ENCODE measurements at places on chromosomes 16 and 17. TPM values are rescaled to one million over a fixed set of nuclear protein-coding genes. Genes with fewer than 3 reads are reported as not detected.

The ELP5 gene
- polyA plus RNA-seq = 28.0 TPM

The TSR1 gene
- 15.1 TPM for polyA plus RNA-seq

The CACNA1H gene
- polyA plus RNA-seq = 2.1 TPM

The HEATR9 gene
- not detected for polyA plus RNA-seq

The COPZ2 gene
- 107 TPM for polyA plus RNA-seq

The KIF19 gene
- not detected for polyA plus RNA-seq

The RCVRN gene
- polyA plus RNA-seq = 0.29 TPM

The EPX gene
- polyA plus RNA-seq = not detected

The LITAFD gene
- polyA plus RNA-seq = not detected

The CCL23 gene
- polyA plus RNA-seq = not detected

The RND2 gene
- polyA plus RNA-seq = 1.7 TPM

The OTOP3 gene
- not detected for polyA plus RNA-seq

The GRAP gene
- 0.04 TPM for polyA plus RNA-seq

The SLC16A13 gene
- 1.7 TPM for polyA plus RNA-seq

The HEXIM1 gene
- polyA plus RNA-seq = 12.4 TPM

DNA sequence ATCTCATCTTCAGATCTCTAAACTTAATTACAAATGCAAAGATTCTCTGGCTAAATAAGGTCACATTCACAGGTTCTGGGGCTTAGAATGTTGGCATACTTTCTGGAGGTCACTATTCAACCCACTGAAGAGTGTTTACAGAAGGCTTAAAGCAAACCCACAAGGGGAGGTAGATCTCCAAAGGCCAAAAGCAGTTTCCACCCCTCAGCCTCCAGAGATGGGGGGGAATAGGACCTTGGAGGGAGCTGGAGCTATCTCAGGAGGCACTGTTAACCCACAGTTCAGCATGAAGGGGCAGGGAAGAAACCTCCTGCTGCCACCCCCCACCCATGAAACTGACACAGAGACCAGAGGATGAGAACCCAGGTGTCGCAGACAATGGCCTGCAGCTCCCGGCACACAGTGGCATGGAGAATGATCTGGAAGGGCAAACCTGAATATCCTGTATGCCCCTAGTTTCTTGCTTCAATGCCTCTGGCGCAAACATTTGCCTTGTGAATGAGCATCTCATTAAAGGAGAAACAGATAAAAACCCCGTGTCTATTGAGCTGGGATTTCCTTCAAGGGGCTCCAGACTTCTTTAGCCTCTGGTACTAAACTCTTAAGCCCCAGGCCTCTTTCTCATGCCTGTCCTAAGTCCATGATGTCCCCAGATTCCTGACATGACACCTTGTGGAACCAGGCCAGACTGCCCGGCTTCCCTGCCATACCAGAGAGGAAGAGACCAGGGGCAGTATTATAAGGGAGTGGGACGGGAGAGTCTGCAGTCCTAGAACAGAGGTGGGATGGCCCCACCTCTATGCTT, 103.1 kb upstream of the CDH5 start:
- no peak for DNase-seq

- no peak for DNase-seq
Observed at GRCh38 chr17:21029036-21029435, 13.8 kb downstream of the USP22 start.

DNA sequence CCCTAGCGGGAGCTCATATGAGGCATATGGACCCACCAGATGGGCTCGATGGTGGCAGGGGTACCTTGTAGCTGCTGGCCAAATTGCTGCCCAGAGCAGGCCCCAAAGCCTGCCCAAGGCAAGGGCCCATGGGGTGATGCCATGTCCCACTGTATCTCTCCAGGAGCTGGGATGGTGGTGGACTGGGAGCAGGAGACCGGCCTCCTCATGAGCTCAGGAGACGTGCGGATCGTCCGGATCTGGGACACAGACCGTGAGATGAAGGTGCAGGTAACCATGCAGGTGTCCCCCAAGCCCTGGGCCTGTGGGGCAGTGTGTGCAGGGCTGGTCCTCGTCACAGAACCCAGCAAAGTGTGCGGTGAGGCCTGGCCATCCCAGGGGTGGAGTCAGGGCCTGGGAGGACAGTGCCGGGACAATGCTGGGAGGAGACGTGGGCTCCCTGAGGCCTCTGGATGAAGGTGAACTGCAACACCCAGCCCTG, 34.1 kb upstream of the CHMP6 start:
- DNase-seq = no peak

- DNase-seq = no peak
Observed at GRCh38 chr16:71369494-71369893, 11.0 kb downstream of the CALB2 start.

GRCh38 chr17:57636985-57637665, 108.0 kb downstream of the CCDC182 start:
- DNase-seq = no peak

DNA sequence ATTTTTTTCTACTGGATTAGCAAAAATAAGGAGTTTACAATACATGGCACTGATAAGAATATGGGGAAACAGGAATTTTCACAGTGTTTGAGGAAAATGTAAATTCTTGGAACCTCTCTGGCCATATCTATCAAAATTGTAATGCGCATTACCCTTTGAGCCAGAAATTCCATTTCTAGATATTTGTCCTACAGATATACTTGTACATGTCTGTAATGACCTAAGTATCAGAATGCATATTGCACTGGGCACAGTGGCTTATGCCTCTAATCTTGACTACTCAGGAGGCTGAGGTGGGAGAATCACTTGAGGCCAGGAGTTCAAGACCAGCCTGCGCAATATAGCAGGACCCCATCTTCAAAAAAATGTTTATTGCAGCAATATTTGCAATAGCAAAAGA, 25.8 kb upstream of the HAS3 start:
- no peak for DNase-seq

DNA sequence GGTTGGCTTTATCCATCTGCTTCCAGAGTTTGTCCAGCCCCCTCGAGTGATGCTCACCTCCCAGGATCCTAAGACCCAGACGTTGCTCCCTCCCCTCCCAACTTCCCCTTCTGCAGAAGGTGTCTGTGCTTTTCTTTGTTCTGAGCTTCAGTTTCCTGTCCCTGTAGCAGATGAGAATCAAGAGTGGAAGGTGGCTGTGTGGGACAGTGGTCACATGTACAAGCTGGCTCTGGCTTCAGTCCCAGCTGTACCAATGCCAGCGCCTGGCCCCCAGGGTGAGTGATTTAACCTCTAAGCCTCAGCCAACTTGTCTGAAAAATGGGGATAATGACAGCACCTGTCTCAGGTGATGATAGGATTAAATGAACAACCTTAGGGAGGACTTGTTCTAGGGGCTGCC, 7.7 kb downstream of the PRR15L start:
- no peak for DNase-seq

- no peak for DNase-seq
Observed at GRCh38 chr17:57559634-57560318, 185.3 kb downstream of the CCDC182 start.

- DNase-seq = no peak
Observed at GRCh38 chr16:72210555-72210954, 38.6 kb upstream of the PMFBP1 start.

- no peak for DNase-seq
Observed at GRCh38 chr17:31780483-31780882, 78.6 kb downstream of the COPRS start.

DNA sequence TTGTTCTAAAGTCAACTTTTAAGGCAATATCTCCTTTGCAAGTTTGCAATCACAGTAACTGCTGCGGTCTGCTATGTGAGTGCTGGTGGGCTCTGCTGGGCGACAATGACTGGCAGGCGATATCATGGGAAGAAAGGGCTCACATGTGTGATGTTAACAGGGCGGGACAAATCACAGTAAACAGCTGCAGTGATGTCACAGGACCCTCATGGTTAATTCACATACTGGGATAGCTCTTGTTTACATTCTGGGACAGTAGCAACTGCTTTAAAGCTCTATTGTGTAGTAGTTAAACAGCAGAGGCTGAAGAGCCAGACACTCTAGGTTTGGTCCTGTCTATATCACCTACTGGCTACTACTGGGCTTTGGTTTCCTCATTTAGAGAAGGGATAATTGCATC, 257.2 kb upstream of the ASIC2 start:
- no peak for DNase-seq

- DNase-seq = no peak
Observed at GRCh38 chr17:30915833-30916611, 5.7 kb upstream of the ADAP2 start.

- DNase-seq = no peak
Observed at GRCh38 chr17:16472539-16472938, 19.5 kb downstream of the LRRC75A start.

DNA sequence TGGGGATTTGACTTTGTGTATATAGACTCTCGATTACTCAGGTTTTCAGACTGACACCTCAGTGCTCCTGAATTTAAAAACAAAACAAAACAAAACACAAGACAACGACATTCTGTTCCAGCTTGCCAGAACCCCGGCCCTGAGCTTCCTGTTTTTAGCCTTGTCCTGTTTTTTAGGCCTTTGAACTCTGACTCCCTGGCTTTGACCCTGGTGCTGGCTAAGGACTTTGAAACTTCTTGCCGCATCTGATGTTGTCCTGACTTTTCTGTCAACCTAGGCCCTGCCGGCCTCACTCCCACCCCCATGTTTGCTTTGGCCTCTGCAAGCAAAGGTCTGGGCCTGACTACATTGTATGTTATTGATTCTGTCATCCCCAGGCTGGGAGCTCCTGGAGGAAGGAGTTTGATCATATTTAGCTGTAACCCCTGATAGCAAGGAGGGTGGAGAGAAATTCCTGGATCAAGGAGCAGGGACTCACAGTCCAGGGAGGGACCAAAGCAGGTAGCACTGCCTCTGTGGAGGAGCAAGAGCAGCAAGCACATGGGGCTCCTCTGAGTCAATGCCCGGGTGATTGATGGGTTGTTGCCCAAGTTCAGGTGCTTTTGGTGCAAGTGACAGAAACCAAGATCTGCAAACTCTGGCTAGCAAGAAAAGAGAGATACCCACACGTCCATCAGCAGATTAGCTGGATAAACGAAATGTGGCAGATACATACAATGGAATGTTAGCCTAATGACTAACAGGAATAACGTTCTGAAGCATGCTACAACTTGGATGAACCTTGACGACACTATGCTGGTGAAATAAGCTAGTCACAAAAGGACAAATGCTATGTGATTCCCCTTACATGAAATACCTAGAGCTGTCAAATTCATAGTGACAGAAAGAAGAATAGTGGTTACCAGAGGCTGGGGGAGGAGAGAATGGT, 7.7 kb downstream of the CCL16 start:
- no peak for DNase-seq

- no peak for DNase-seq
Observed at GRCh38 chr16:26791169-26791568, 275.6 kb upstream of the C16orf82 start.

- DNase-seq = no peak
Observed at GRCh38 chr16:70780546-70780945, 20.4 kb downstream of the VAC14 start.

DNA sequence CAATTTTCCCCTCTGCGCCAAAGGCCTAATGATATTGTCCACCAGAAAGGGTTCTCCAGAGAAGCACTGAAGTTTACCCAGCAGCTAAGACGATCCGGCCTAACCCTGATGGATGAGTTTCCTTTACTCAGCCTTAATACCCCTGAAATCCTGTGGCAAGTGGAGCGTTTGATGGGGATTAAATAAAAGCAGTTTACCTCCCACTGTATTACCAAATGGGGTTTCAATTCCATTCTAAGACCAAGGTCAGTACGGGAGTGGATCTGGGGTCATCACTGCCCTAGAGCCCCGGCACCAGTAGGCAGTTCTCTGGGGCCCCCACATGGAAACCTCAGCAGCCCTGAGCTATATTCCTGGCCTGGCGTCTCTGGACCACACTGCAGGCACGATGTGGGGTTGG, 97.1 kb upstream of the NOL11 start:
- no peak for DNase-seq

DNA sequence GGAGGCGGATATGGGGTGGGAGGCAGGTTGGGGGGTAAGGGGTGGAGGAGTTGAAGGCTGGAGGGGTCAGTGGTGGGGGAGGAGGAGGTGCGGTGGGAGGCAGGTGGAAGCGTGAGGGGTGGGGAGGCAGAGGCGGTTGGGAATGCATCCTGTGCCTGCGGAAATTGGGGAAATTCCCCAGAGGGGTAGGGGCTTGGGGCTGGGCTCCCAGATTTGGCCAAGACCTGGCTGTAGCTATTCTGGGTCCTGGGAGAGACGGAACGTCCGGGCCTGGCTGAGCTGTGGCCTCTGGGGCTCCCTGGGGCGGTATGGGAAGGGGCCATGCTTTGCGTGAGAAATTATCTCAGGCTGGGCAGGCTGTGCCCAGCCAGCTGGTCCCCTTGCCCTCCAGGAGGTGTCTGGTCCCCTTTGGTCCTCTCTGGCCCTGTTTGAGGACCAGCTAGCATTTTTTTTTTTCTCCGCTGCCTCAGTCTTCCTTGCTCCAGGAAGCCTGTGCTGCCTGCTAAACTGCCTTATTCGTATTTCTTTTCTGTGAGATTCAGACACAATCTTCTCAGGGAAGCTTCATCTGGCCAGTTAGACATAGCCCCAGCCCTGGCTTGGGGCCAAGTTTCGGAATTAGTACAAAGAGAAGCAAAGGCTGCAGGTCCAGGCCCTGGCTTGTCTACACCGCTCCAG, 7.3 kb upstream of the TRPV2 start:
- no peak for DNase-seq

DNA sequence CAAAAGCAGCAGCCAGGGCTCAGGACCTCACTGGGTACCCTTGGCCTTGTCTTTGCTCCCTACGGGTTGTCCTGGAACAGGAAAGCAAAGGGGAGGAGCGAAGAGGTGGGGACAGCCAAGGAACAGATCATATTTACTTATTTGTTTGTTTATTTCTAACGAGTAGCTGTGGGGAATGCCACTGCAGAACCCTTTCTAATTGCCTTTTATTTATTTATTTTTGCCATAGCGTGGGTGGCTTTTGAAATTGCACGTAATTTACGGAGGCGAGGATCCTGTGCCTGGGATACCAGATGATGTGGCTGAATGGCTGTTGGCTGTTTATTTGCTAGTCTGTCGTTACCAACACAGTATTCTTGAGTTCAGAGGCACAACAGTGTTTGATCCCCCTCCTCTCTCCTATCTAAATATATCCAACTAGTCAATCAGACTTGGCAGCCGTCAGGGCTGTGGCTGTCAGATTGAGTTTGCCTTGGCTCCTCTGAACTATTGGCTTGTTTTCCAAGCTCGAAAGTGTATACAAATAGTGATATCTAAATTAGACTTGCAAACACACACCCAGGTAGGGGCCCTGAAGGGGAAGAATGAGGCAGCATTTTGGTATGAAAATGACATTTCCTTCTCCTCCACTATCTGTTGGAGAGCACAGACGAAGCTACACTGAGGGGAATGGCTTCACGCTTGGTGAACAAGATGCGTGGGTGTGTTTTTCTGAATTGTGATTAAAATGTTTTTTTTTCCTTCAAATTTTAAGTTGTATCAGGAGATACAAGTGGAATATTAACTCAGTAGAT, 110.4 kb downstream of the MSI2 start:
- no peak for DNase-seq

GRCh38 chr17:62888765-62889164, 77.3 kb upstream of the TANC2 start:
- DNase-seq = no peak

DNA sequence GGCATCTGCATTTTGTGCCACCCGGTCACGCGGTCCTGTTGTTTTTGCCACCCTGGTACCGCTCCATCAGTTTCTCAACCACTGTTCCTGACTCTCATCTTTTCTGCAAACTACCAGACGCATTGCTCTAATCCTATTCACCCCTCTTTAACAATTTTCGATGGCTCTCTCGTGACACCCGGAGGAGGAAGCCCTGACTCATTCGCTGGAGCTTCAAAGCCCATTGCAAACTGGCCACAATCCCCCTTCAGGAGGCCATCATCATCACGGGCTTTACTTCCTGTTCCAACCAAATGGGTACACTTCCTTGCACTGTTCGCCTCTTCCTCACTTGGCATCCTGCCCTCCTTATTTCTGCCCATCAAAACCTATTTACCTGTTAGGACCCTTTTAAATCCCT, 155.3 kb downstream of the RGS9 start:
- DNase-seq = no peak

GRCh38 chr17:19762515-19762961, 14.4 kb upstream of the ALDH3A1 start:
- no peak for DNase-seq

All from AG04450 (cell line).